Cardiac atrium fibroblast (primary cell): ENCODE measurements at places on chromosomes 7 and 10. TPM values are rescaled to one million over a fixed set of nuclear protein-coding genes. Genes with fewer than 3 reads are reported as not detected.

VDAC2 gene
- 198 and 260 TPM in 2 replicates for total RNA-seq

OR2A42 gene
- not detected in 2 replicates for total RNA-seq

CLRN3 gene
- not detected in 2 replicates for total RNA-seq

OR6B1 gene
- not detected in 2 replicates for total RNA-seq

CHAT gene
- not detected in 2 replicates for total RNA-seq
